ENCODE measurements at places on chromosomes 5 and 9.

GRCh38 chr5:17172791-17173190 lies 44.6 kb upstream of the BASP1 start:
- no peak for ATAC-seq

- no peak for ATAC-seq
Observed at GRCh38 chr5:126268697-126269315, 154.4 kb upstream of the GRAMD2B start.

DNA sequence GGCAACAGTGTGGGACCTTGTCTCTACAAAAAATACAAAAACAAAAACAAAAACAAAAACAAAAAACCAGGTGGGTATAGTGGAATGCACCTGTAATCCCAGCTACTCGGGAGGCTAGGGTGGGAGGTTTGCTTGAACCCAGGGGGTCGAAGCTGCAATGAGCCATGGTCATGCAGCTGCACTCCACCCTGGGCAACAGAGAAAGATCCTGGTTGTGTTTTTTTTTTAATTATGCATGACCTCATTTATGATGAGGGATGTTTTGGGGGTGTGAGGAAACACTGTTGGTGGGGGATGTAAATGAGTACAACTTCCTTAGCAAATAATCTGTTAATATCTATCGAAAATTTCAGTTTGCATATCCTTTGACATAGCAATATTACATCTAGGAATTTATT lies 29.4 kb upstream of the UBE2D2 start:
- no peak for ATAC-seq

- ATAC-seq: no peak
Observed at GRCh38 chr5:158911693-158912363, 187.9 kb downstream of the EBF1 start.

DNA sequence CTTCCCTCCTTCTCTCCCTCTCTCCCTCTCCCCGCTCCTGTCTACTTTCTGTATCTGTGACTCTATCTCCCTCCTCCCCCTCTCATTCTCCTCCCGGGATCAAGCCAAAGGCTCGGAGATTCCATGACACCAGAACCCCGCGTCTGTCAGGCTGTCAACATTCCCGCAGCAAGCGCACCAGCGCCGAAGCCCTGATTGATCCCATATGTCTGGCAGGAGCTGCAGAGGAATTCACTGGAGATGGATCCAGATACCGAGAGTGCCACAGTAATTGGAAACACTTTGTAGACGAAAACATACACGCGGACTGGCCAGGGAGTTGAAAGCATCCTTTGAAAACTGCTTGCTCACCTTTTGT lies 300 bp upstream of the SVEP1 start:
- ATAC-seq: no peak

GRCh38 chr9:136151214-136151804 lies 32.6 kb upstream of the TMEM250 start:
- no peak for ATAC-seq

- ATAC-seq: no peak
Observed at GRCh38 chr5:171313481-171314206, 4.6 kb downstream of the TLX3 start.

DNA sequence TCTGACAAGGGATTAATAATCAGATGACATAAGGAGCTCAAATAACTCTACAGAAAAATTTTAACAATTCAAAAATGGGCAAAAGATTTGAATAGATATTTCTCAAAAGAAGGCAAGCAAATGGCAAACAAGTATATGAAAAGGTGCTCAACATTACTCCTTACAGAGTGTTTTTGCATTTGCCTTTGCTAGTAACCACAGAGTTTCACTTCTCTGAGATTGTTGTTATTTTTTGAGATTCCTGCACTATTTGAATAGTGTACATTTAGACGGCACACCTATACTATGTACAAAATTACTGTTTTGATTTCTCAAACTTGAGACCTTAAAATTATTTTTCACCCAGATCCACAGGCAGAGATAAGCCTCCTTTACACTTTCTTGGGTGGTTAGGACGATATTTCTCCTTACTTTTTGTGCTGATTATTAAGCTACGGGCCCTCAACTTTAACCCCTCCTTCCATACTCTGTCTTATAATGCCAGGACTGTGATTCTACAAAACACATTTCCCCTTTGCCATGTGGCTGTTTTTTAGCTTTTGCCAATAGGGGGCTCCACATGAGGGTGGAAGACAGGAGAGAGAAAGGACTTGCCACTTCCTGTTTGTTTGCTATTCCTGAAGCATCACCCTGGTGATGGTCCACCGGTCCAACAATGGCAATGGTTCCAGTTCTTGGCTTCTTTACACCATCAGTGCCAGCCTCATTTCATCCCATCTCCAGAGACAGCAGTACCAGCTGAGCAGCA lies 65.0 kb upstream of the DAP start:
- no peak for ATAC-seq

DNA sequence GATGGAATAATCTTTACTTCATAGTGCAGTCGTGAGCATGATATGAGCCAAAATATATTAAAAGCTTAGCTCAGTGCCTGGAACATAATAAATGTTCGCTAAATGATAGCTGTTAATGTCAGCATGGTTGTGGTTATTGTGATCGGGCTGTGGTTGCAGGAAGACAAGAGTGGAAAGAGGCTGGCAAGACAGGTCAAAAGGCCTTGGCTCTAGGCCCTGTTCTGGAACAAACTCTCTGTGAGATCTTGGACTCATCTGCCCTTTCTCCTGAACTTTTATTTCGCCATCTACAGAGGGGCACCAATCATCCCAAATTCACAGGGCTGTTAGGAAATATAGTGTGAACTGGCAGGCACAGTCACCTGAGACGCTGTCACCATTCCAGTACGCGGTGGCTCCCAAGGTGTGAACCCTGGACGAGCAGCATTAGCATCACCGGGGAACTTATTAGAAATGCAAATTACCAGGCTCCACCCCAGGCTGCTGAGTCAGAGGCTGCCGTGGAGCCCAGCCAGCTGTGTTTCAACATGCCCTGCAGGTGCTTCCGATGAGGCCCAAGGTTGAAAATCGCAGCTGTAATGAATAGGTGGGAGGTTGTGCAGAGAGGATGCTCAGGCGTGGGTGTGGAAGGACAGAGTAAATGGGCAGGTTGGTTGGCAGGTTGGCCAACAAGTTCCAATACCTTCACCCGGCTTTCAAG lies 50.2 kb upstream of the SAP30L start:
- ATAC-seq: no peak

DNA sequence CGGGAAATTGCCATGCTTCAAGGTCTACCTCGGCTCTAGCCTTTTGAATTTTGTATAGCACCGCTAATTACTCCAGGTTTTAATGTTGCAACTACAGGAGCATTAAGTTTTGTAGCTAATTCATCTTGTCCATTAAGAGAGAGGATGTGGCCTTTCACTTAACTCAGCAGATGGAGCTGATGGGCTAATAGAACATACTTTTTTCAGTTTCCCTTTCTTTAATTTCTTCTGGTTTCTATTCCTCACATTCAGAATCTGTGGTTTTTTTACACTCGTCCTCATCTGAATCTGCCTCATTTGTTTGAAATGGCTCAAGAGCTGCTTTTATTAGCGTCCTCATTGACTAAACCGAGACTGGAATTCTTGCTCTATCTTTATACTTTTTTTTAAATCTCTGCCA lies 2085.7 kb upstream of the C9orf72 start:
- ATAC-seq: no peak

DNA sequence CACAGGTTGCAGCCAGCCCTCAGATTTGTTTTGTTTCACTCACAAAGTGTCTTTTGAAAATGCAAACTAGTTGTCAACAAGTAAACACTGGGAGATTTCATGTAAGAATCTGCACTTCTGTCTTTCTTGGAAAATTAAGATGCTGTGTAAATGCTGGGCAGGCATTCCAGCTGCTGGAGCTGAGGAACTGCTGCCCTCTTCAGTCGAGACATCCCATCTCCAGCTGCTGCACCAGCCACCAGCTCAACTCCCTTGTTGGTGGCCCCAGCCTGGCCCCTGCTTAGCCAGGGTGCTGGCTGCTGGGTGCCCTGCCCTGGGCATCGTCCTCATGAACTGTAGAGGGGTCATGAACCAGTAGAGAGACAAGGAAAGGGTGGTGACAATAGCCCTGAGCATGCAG lies 33.1 kb upstream of the AFAP1L1 start:
- no peak for ATAC-seq
